ENCODE measurements at places on chromosomes 5 and 9.

DNA sequence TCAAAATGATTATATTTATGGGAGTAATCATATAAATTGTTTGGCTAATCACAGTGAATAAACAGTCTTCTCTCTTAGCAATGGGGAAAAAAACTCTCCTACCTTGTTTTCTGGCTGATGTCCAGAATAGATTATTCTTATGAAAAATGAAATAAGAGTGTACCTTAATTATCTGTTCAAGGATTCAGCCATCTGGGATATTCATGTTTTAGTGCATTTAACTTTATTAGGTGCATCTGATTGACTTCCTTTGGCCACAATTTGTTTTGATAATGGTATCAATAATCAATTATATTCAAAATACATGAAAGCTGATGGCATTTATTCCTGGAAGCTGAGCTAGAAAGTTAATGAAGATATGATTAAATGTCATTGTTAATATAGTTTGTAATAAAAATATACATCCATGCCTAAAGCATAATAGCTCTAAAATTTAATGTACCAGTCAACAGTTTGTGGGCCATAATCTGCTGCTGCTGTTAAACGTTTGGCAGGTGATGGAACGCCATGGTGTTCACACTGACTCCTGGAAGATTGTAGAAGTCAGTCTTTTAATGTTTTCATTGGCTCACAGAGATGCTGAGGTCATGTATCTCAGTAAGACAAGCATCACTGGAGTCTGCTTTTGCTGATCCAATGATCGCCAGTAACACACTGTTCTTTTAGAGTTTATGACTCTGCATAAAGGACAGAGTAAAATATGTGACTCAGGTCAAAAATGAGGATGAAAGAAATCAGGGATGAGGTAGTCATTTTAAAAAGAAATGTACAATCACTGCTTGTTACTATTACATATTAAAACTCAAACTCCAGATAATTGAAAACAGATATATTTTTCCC is 105.8 kb downstream of the ISL1 start:
- DNase-seq, result no peak

DNA sequence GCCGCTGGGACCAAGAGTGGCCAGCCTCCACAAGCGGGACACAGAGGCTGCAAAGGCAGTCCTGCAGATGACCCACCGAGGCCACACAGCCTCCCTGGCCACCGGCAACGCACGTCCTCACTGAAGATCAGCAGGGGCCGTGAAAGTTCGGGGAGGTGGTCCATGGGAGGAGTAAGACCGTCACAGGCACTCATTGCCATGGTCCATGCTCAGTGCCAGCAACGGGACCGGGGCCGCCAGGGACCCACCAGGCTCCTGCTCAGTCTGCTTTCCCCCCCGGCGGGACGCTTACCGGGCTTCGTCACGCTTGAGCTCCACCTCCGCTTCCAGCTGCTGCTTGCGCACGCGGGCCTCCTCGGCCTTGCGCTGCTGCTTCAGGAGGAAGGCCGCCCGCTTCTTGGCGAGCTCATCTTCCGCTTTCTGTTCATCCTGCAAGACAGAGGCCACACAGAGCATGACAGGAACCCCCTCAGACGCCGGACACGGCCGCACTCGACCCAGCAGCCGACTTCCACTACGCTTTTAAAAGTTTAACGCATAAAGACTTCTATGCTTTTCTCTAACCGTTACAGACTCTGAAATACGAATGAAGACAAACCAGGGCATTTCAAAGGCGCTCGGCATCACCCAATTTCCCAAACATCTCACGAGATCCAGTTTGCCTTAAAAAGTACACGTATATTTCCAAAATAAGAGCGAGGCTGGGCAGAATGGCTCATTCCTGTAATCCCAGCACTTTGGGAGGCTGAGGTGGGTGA is 88.4 kb downstream of the CAMSAP1 start:
- DNase-seq, result no peak

DNA sequence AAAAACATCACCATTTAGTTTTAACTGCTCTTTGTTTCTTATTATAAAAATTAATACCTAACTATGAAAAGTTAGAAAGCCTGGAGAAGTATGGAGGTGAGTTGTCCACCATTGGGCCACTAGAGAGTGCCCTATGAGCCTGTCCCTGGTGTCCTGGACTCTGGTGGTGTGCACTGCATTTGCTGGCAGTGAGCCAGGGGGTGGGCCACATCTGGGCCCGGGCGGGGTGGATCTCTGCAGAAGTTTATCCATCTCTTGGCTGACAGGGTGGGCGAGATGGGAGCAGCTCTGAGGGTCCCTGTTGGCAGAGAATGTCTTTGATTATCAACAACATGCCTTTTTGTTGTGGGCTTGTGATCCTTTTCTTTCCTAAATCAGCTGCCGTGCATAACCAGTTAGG is 8.2 kb downstream of the TENT4A start:
- DNase-seq, result no peak

DNA sequence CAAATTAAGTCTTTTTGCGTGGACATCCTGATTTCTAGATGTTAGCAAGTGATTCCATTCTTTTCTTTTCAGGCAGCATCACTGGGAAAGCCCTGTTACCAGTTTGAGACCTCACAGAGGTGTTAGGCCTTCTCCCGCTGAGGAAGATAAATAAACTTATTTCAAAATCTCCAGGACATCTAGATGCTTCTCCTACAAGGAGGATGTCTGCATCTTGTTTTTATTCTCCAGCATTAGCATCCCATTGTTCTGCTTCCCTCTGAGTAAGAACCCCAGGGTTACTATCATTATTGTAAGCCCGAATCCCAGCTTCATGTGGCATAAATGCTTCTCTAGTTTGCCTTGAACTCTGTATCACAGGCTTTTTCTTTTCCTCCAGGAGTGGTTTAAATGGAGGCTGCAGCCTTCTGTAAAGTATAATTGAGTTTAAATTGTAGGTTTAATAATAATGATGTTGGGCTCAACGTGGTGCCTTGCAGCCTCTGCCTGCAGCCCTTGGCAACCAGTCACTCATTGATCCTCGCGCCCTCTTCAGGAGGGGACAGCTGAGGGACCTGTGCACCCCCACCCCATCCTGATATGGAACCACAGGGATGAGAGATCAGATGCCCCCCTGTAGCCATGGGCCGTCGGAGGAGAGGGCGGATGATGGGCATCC is 114.9 kb downstream of the PDZD2 start:
- no peak for DNase-seq
